ENCODE measurements at places on chromosomes 7 and 10. TPM values are rescaled to one million over a fixed set of nuclear protein-coding genes. Genes with fewer than 3 reads are reported as not detected.

Gene EPO
- total RNA-seq = not detected

Gene SFTPA1
- total RNA-seq = 3.8 TPM

Gene GHITM
- total RNA-seq = 188 TPM

DNA sequence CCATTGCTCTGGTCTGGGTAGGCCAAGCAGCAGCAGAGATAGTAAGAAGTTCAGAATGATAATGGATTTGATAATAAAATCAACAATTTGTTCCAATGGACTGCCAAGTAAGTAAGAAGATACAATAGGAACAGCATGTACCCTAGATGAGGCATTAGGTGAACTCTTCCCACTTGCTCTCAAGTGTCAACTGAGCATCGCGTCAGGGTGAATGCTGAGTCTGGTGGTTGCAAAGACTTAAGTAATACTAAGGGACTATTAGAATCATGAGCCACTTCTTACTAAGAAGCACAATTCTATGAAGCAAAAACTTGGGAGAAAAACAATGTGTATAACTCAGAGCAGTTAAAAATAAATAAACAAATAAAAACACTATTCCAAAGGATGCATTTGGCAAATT is 54.5 kb downstream of the LRRN3 start:
- DNase-seq = no peak

DNA sequence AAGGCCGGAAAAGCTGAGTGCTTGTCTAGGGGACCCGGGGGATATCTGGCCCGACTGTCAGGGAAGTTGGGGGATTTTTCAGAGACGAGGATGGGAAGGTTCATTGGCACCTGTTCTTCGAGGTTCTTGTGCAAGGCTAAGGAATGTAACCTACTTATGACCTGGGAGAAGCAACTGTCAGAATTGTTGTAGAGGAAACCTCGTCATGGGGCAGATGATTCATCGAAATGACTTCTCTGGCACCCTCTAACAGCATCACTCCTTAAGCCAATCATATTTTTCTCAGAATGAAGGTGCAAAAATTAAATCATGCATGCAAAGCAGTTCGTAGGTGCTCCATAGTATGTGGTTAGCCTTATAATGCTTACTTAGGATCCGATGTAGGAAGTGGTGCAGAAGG is 58.6 kb downstream of the PLXDC2 start:
- DNase-seq = no peak

Gene AGAP5
- total RNA-seq = 6.6 TPM

Gene ZNF485
- total RNA-seq = 10.6 TPM

DNA sequence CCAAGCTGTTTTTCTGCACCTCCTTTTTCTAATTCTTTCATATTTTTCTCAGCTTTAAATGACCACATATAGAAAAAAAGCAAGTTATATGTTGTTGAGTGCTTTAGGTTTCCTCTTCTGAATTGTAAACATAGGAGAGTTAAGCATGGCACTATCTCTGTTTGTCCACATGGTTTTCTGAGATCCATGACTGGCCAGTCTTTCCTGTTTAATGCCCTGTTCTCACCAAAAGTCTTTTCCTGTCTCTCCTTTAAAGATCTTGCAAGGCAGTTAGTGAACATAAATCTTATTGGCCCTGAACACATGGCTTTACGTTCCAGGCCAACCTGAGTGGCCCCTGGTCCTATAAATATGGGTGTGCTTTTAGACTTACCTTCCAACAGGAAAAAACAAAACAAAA is 19.4 kb downstream of the TRPV5 start:
- no peak for DNase-seq

Gene IQCE
- 44.8 TPM for total RNA-seq

GRCh38 chr7:98418636-98419315 is 17.9 kb upstream of the BAIAP2L1 start:
- peak; percentile 98 for DNase-seq

- DNase-seq = peak; percentile 7
Measured at GRCh38 chr10:46229144-46229563, 57.6 kb upstream of the ANTXRL start.

DNA sequence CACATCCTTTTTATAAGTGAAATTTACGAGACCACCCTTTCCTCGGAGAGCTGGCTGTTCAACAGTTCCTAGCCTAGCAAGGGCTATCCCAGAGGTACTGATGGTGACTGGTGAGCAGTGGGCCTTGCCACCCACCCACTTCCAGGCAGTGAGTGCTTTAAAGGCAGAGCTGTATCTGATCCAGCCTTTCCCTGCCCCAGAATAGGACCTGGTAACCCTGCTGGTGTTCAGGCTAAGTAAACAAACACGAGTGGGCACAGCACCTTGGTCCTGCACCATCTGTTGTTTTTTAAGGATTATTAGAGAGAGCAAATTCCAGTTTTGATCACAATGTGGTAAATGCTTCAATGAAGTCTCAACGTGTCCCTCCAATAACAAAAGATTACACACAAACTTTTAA is 75.7 kb downstream of the COBL start:
- no peak for DNase-seq

- peak; percentile 27 for DNase-seq
Measured at GRCh38 chr7:74343281-74344131, 54.3 kb downstream of the CLIP2 start.

DNA sequence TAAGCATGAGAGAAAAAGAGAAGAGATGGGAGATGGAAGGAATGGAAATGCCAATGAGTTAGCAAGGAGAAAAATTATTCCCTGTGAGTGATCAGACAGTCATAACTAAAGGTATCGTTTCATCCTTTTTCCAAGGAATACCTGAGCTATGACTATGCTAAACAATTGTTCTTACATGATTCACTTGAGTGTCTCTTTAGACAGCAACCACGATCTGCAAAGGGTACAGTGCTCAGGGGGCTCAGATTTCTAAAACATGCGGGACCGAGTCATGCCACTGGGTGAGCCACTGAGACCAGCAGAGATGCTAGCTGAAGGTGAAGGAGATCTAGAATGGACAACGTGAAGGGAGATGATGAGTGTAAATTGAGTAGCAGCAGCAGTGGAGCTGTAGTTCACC is 78.0 kb upstream of the CTTNBP2 start:
- no peak for DNase-seq

DNA sequence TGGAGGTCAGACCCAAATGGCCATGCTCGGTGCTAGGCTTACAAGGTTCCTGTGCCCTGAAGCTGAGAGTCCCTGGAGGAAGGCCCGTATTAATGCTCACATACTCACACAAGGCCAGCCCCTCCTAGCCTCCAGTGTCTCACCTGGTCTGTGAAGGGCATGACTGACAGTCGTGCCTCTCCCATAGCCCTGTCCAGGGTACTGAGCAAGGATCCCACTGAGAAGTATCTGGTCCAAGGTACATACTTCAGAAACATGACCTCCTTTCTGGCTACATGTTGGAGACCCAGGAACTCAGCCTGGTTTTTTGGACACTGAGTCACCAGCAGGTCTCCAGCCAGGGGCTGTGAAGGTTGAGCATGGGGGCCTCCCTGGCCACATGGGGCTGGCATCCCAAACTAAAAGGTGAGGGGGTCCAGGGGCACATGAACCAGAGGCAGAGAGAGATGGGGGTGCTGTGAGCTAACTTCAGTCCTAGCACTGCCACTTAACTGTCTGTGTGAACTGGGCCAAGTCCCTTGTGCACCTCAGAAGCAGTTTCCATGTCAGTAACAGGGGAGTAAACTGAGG is 17.6 kb upstream of the RASGEF1A start:
- no peak for DNase-seq

Gene TMEM248
- total RNA-seq = 176 TPM

DNA sequence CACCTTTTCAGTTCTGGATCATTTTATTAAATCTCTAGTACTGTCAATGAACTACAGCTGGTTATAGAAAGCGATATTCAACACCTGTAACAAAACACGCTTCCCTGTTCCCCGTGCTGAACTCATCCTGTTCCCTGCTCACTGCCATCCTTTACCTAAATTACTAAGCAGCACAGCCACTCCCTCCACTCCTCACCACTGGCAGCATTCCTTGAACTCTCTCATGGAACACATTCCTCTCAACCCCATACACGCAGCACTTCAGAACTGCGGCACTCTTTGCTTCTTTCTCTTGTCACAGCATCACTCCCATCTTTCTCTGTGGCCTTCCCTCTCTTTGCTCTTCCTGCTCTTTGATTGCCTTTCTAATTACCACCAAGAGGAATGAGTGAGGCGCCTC is 27.4 kb downstream of the RELN start:
- DNase-seq = no peak

GRCh38 chr10:90723416-90724068 is 134.3 kb downstream of the HTR7 start:
- no peak for DNase-seq

Gene SYT15
- total RNA-seq = 0.28 TPM

Gene PON1
- not detected for total RNA-seq

Gene ZNF804B
- not detected for total RNA-seq

Gene HGF
- total RNA-seq = 0.49 TPM

Gene GOLGA7B
- total RNA-seq = 1.5 TPM

Gene ABCC2
- total RNA-seq = 6.5 TPM

Gene FKBP6
- total RNA-seq = not detected

DNA sequence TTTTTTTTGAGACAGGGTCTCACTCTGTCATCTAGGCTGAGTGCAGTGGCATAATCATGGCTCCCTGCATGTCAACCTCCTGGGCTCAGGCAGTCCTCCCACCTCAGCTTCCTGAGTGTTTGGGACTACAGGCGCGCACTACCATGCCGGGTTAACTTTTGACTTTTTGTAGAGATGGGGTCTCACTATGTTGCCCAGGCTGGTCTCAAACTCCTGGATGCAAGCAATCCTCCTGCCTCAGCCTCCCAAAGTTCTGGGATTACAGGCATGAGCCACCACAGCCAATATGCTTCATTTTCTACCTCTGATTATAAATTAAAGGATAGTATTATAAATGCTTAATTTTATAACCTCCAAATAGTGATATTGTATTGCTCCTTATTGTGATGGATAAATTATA is 121.3 kb downstream of the ADK start:
- no peak for DNase-seq

Gene ACSL5
- total RNA-seq = 2.4 TPM

- DNase-seq = no peak
Measured at GRCh38 chr7:129523924-129524323, 21.6 kb downstream of the SMKR1 start.

Gene WDR37
- 9.6 TPM for total RNA-seq
